ENCODE measurements at places on chromosomes 3 and 15. TPM values are rescaled to one million over a fixed set of nuclear protein-coding genes. Genes with fewer than 3 reads are reported as not detected.

Gene STRC
- 0.29 TPM for total RNA-seq

Gene TICRR
- 2.8 TPM for total RNA-seq

DNA sequence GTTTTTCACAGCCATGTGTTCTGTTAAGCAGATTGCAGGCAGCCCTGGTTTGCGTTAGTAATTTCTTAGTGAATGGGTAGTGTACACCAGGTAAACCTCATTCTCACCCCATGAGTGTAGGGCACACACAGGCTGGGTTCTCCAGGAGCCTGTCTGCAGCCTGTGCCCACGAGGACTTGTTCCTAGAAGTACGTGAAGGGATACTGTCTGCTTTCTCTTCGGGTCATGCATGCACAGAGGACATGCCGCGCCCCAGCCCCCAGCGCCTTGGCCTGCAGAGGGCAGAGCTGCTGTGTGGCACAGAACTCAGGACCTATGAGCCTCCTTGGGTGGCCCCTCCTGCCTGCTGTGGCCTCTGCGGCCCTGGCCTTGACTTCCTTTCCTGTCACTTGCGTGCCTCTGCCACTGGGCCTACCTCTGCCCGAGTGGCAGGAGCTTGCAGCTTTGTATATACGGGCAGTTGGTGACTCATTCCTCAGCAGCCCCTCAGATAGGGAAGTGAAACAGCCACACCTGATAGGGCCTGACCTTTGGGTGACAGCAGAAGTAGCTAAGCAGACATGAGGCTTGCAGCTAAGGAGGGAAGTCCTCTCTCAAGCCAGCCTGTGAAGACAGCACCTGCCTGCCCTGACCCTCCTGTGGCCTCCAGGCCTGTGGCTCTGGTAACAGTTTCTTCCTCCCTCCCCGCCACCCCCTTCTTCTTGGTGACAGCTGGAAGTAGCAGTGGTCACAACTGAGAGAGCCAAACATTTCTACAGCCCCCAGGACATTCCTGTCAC lies 19.5 kb downstream of the PPCDC start:
- no peaks in the 10 kb centered on the region for H3K27me3 ChIP-seq
- peak; percentile 34 for DNase-seq
- H3K36me3 ChIP-seq, result no peaks in the 10 kb centered on the region

GRCh38 chr15:68157074-68157473 lies 48.1 kb downstream of the CALML4 start:
- DNase-seq, result no peak
- H3K36me3 ChIP-seq, result peaks cover 3% of the 10 kb centered on the region
- no peaks in the 10 kb centered on the region for H3K4me1 ChIP-seq

Gene SYNPR
- total RNA-seq, result not detected

DNA sequence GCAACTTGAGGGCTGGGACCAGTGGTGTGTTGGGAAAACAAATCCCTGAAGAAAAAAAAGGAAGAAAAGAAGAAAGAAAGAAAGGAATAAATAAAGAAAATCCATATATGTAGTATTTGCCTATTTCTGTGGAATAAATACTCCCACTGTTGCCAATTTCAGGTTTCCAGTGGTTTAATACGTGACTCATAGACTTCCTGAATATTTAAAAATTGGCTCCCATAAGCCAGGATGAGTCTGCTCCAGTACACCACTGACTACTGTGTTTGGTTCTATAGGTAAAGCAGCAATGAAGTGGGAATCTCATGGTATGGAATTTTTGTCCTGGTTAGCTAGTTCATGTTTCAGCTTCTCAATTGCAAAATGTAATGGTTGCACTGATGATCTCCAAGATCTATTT lies 31.6 kb downstream of the PYDC2 start:
- H3K4me3 ChIP-seq, result no peak overlapping the region
- H3K36me3 ChIP-seq, result no peaks in the 10 kb centered on the region
- DNase-seq, result peak; percentile 52

Gene CCNB2
- 7.9 TPM for total RNA-seq

Gene EFHB
- 0.94 TPM for total RNA-seq

- H3K4me1 ChIP-seq, result peaks cover 27% of the 10 kb centered on the region
- no peaks in the 10 kb centered on the region for H3K27me3 ChIP-seq
- no peak overlapping the region for H3K27ac ChIP-seq
- no peak overlapping the region for H3K4me3 ChIP-seq
- H3K36me3 ChIP-seq, result no peaks in the 10 kb centered on the region
Measured at GRCh38 chr3:185712337-185712736, 112.5 kb downstream of the IGF2BP2 start.

Gene NRG4
- 0.18 TPM for total RNA-seq

Gene SNX22
- 0.27 TPM for total RNA-seq

Gene RYR3
- 1.5 TPM for total RNA-seq

DNA sequence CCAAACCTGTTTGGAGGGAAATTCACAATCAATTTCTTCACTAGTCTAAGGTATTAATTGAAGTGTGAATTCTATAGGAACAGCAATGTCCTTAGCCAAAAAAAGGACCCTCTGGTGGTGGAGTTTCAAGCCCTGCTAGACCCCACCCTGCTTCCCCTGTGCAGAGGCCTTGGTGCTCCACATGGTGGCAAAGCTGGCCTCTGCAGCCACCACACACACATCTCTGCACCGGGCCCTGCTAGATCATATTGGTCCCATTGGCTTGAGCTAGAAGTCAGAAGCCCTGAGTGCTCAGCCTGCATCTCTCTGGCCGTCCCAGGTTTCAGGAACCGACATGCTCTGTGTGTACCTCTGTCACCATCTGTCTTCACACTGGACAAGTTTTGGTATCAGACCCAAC lies 220.9 kb upstream of the TRIM42 start:
- no peak overlapping the region for H3K4me3 ChIP-seq
- DNase-seq, result no peak

DNA sequence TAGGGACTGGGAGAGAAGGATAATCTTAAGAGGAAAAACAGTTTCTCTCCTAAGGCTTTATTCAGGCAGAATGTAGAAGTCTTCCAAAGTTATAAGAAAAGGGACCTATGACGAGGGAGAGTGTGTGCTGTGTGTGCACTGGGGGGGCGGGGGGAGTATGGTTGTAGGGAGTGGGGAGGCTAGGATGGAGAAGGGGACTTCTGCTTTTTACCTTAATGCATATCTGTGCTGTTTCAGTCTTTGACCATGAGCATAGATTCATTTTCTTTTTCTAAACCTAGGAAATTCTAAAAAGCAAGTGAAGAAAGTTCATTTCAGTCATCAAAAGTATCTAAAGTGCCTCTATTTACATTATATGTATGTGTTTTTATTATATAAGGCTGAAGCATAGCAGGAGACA lies 52.6 kb upstream of the RASA2 start:
- no peak overlapping the region for H3K4me3 ChIP-seq
- no peaks in the 10 kb centered on the region for H3K27me3 ChIP-seq
- no peak for DNase-seq
- no peak overlapping the region for H3K27ac ChIP-seq
- peaks cover 16% of the 10 kb centered on the region for H3K36me3 ChIP-seq

DNA sequence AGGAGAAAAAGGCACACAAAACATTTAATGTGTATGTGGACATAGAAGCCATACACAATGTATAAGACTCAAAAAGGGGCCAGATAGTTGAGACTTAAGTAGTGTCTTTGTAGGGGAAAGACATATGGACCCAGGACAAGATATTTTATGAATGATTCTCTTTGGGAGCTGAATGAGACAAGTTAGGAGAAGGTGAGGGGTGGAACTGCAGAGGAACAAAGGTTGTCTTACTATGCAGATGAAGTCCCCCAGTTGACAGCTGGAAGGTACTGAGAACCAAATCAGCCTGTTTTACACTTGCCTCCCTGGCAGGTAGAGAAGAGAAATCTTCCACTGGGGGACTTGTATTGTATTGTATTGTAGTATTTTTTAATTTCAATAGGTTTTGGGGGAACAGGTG lies 14.9 kb upstream of the GCNT3 start:
- H3K4me3 ChIP-seq, result no peak overlapping the region
- no peak overlapping the region for H3K27ac ChIP-seq
- H3K4me1 ChIP-seq, result peaks cover 14% of the 10 kb centered on the region
- DNase-seq, result no peak
- no peaks in the 10 kb centered on the region for H3K27me3 ChIP-seq
- H3K36me3 ChIP-seq, result no peaks in the 10 kb centered on the region

- no peak for DNase-seq
- no peaks in the 10 kb centered on the region for H3K4me1 ChIP-seq
- H3K27ac ChIP-seq, result no peak overlapping the region
- H3K36me3 ChIP-seq, result no peaks in the 10 kb centered on the region
- no peak overlapping the region for H3K4me3 ChIP-seq
- H3K27me3 ChIP-seq, result no peaks in the 10 kb centered on the region
Measured at GRCh38 chr3:69560818-69561217, 174.9 kb upstream of the FRMD4B start.

Gene EPB42
- not detected for total RNA-seq

Gene SAMMSON
- not detected for total RNA-seq

Gene PLSCR5
- not detected for total RNA-seq

Gene SENP8
- 2.9 TPM for total RNA-seq

GRCh38 chr3:186920301-186920700 lies 10.0 kb upstream of the ST6GAL1 start:
- no peaks in the 10 kb centered on the region for H3K36me3 ChIP-seq
- H3K4me1 ChIP-seq, result peaks cover 3% of the 10 kb centered on the region
- H3K4me3 ChIP-seq, result no peak overlapping the region
- H3K27ac ChIP-seq, result no peak overlapping the region

DNA sequence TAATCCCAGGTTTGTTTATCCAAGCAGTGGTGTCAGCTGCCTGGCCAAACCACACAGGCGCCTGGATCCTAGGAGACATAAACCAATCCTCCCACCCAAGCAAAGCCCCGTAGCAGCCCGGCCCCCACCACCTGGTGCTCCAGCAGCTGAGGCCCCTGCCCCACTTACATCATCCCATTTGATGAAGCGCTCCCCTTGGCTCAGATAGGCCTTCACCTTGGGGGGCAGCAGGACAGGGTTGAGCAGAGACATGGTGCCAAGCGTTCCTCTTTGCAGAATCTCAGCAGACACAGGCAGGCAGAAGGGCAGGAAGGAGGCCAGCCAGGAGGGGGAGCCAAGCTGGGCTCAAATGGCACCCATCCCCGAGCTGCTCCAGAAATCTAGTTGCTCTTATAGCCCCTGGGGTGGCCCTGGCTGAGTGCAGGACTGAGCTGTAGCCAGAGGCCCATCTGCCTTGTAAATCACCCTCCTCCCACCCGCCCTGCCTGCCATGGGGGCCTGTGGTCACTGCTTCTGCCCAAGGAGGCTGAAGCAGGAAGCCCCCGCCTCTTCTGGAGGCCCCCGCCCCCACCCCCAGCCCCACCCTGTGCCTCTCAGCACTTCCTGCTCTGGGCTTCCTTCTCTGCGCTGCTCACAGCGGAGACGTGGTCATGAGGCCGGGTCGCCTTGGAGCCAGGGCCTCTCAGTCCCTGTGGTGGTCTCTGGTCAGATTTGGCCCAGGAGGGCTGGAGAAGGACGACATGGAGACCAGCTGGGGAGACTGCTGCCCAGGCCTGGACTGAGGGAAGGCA lies at the start of gene PLCB2:
Gene PLCB2 (minus strand): TSS at position 515 of the 791 bp plus-strand sequence. CDS start 263 bp downstream, at position 252.
- DNase-seq, result no peak
- H3K36me3 ChIP-seq, result no peaks in the 10 kb centered on the region
- no peak within 1 kb of the TSS for H3K27ac ChIP-seq
- H3K4me1 ChIP-seq, result no peaks in the 10 kb centered on the region
- H3K4me3 ChIP-seq, result no peak within 1 kb of the TSS
- H3K27me3 ChIP-seq, result peaks cover 19% of the 10 kb centered on the region

Gene GRIP2
- total RNA-seq, result 3.3 TPM

- peaks cover 35% of the 10 kb centered on the region for H3K27me3 ChIP-seq
- H3K4me1 ChIP-seq, result no peaks in the 10 kb centered on the region
- H3K4me3 ChIP-seq, result no peak overlapping the region
- H3K36me3 ChIP-seq, result no peaks in the 10 kb centered on the region
- H3K27ac ChIP-seq, result no peak overlapping the region
Measured at GRCh38 chr15:42133886-42134502, 22.4 kb downstream of the PLA2G4F start.

GRCh38 chr3:161314836-161315395 lies 56.4 kb downstream of the SPTSSB start:
- no peak overlapping the region for H3K4me3 ChIP-seq
- no peaks in the 10 kb centered on the region for H3K36me3 ChIP-seq
- no peaks in the 10 kb centered on the region for H3K4me1 ChIP-seq
- peak; percentile 20 for DNase-seq
- no peaks in the 10 kb centered on the region for H3K27me3 ChIP-seq

GRCh38 chr3:136979684-136980083 lies 21.9 kb downstream of the IL20RB start:
- DNase-seq, result peak; percentile 42
- H3K4me3 ChIP-seq, result no peak overlapping the region
- H3K27me3 ChIP-seq, result no peaks in the 10 kb centered on the region
- no peak overlapping the region for H3K27ac ChIP-seq
- no peaks in the 10 kb centered on the region for H3K4me1 ChIP-seq

- no peak overlapping the region for H3K4me3 ChIP-seq
- peak; percentile 23 for DNase-seq
- H3K27ac ChIP-seq, result no peak overlapping the region
- no peaks in the 10 kb centered on the region for H3K27me3 ChIP-seq
- no peaks in the 10 kb centered on the region for H3K36me3 ChIP-seq
- H3K4me1 ChIP-seq, result no peaks in the 10 kb centered on the region
Measured at GRCh38 chr3:114274929-114275328, 18.9 kb upstream of the TIGIT start.

Gene SH2D7
- total RNA-seq, result not detected

DNA sequence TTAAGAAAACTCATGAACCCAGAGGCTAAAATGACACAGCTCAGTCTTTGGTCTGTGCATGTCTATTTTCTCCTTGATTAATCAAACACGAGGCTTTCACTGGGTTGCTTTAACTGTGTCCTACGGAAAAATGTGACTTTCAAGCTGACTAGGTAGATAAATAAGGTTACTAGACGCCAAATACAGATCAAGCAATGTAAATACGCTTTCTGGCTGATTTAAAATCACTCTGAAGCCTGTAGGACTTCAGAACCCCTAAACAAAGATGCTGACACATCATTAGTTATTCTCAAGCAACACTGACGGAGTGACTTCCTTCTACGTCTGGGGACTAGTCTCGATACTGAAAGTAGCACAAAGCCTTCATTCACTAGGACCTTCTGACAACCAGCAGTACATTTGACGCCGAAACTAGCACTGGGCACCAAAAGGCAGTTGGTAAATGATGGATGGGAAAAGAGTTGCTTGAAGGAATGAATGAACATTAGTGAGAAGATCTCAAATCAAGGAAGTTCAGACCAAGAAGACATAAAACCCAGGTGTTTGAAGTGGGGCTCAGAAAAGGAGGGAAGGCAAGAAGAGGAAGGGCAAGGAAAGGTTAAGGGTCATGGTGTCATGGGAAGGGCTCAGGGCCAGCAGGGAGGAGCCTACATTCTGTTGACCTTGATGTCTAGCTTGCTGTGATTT lies 67.1 kb upstream of the CDV3 start:
- H3K36me3 ChIP-seq, result no peaks in the 10 kb centered on the region
- H3K4me3 ChIP-seq, result no peak overlapping the region
- no peaks in the 10 kb centered on the region for H3K4me1 ChIP-seq
- H3K27me3 ChIP-seq, result no peaks in the 10 kb centered on the region
- H3K27ac ChIP-seq, result no peak overlapping the region

Data from astrocyte (in vitro differentiated cells and primary cell).